ENCODE measurements at places on chromosomes 7 and 10. TPM values are rescaled to one million over a fixed set of nuclear protein-coding genes. Genes with fewer than 3 reads are reported as not detected.

AKR1C8 gene
- total RNA-seq: not detected

ZNF503 gene
- total RNA-seq: 5.7 TPM

PLCE1 gene
- total RNA-seq: 2.5 TPM

PNLIP gene
- total RNA-seq: not detected

ABCB1 gene
- total RNA-seq: 11.8 TPM

TMEM178B gene
- 1.3 TPM for total RNA-seq

NME8 gene
- total RNA-seq: not detected

AQP1 gene
- 1.0 TPM for total RNA-seq

DCLRE1C gene
- 10.2 TPM for total RNA-seq

RELN gene
- total RNA-seq: 2.4 TPM

SPDYE2B gene
- not detected for total RNA-seq

MPP7 gene
- total RNA-seq: 2.0 TPM

All from Daoy (cell line).